Activated CD4-positive, alpha-beta memory T cell treated with anti-CD3 and anti-CD28 coated beads, Interleukin-2, amount 10 ng/mL, durations not matched to agents 7 days and 5 days (primary cell): ENCODE measurements at places on chromosomes 12 and 14.
A peak's percentile ranks its signal among the peaks of the same experiment; 100 is the strongest.

DNA sequence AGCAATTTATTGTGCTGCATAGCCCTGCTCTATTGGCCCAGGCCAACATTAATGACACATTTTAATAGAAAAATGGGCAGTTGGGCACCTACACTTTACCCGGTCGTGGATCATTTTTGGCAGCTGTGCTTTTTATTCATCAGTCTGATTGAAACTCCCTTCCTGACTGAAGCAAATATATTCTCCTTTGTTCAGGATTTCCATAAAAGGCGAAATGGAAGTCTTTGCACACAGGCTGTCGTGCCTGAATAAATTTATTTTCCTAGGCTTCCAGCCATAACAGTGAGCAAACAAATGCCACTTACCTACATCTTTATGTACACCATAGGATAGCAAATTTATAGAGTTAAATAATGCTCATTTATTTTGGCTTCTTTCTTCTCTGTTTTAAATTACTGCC, 480.7 kb upstream of the DCN start:
- DNase-seq, result no peak

DNA sequence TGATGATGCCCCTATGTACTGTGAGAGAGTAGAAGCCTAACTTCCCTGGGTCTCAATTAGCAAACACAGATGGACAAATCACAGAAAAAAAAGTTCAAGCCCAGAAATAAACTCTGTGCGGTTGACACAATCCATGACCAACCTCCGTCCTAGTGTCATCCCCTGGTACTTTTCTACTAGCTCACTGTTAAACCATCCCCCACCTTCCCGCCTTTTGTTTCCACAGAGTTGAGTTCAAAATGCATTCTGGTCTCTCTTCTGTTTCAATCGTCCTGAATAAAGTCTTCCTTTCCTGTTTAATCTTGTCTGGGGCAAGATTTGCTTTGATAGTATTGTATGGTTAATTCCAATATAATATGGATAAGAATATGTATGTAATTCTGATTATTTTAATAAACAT, 199.9 kb downstream of the SLC6A15 start:
- no peak for DNase-seq

- DNase-seq, result no peak
Measured at GRCh38 chr12:9872742-9873141, 3.6 kb upstream of the CLEC2B start.

- no peak for DNase-seq
Measured at GRCh38 chr12:30622509-30622908, 73.2 kb downstream of the IPO8 start.

GRCh38 chr12:94244165-94245133, 96.1 kb downstream of the PLXNC1 start:
- DNase-seq, result peak; percentile 68

DNA sequence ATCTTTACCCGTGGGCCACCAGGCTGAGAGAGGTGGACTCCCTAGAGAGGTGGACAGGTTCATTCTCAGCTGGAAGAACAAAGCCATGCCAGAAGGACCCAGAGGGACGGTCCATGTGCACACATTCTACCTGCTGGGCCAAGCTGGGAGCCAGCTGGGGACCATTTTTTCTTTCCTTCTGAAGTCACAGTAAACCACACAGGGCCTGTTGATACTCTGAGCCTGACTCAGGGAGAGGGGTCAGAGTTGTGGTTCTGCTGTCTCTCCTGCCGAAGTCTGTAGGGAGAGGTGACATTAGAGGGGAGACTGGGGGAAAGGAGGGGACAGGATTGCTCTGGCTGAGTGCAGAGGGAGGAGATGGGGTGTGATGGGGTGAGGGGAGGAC, 148.6 kb downstream of the TSPAN9 start:
- no peak for DNase-seq

DNA sequence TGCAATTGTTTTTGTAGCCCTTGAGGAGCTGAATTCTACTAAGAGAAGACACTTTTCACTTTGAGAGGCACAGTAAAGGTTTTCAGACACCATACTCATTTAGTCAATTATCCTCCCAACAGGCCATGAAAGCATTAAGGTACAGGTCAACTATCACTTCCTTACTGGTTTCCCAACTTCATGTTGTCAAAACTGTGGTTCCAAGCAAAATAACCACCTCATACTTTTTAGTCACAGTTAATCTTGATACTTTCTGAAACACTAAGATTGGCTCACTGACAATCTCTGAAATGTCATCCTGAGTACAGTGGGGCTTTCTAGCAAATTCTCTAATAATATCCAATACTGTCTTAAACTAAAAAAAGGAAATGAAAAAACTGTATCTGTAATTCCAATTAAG, 71.7 kb downstream of the SLC2A13 start:
- no peak for DNase-seq
